Lung microvascular endothelial cell (primary cell): ENCODE measurements at places on chromosomes 6 and 20. TPM values are rescaled to one million over a fixed set of nuclear protein-coding genes. Genes with fewer than 3 reads are reported as not detected.
A peak's percentile ranks its signal among the peaks of the same experiment; 100 is the strongest.

TSPYL4 gene
- 5.9 and 6.7 TPM in 2 replicates for total RNA-seq

EIF2S2 gene
- total RNA-seq: 57.8 and 68.7 TPM in 2 replicates

PNLDC1 gene
- not detected in 2 replicates for total RNA-seq

GRCh38 chr6:36358226-36358915 lies 21.7 kb upstream of the BNIP5 start:
- peak; percentile 49 for DNase-seq

- no peak for DNase-seq
These were observed 21.6 kb downstream of the SOBP start for GRCh38 chr6:107511511-107511993.

- DNase-seq: no peak
These were observed 13.6 kb downstream of the FBXO30 start for GRCh38 chr6:145801021-145801420.

- no peak for DNase-seq
These were observed 12.4 kb downstream of the ZKSCAN4 start for GRCh38 chr6:28239636-28240035.

DNA sequence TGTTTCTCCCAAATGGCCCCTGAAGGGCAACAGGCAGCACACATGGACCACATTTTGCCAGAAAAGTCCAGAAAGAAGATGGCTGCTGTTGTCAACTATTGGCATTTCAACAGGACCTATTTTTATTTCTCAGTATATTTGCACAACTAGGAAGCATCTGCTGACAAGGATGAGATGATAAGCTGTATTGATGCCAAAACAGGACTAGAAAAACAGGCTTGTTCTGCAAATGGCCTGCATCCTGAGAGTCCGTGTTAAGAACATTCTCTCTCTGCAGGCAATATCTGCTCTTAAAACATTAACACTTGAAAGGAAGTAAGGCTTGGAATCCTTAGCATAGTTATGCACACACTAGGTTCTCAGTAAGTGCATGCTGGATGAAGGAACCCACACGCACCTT lies 283.7 kb downstream of the ESR1 start:
- DNase-seq: peak; percentile 79

- DNase-seq: no peak
These were observed 6.9 kb upstream of the PRND start for GRCh38 chr20:4714818-4715217.

- DNase-seq: no peak
These were observed 36.0 kb upstream of the SMIM29 start for GRCh38 chr6:34284563-34285447.

DNA sequence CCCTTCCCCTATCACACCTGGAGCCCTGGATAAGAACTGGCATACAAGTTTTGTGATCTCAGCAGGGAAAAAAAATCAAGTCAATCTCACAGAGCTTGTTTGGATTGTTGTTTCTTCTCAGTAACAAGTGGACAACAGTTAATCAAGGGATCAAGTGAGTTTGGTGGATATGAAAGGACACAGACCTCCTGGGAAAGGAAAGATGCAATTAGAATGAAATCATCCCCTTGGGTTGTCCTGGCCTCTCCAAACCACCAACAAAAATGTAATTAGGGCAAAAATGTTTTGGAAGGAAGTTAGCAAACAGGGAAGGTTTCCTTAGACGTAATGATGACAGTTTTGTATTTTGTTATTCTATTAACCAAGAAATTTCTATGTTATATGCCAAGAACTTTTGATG lies 99.1 kb upstream of the PRDM1 start:
- DNase-seq: no peak
